ENCODE measurements at places on chromosomes 3 and 15. TPM values are rescaled to one million over a fixed set of nuclear protein-coding genes. Genes with fewer than 3 reads are reported as not detected.

DNA sequence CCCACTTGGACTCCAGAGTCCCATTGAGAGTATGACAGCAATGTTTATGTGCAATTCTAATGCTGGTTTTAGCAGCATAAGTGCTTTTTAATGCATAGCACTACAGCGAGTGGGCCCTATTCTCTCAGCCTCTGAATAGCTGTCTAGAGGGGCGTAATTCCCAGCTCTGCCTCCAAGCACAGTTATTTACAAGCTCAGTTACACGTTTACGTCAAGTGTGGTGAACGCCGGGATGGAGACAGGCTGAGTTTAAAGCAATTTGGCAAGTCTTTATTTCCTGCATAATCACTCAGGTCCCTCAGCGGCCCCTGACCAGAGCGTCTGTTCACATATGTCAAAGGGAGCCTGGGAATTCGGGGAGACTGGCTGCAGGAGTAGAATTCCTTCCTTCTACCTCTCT, 43.9 kb downstream of the SOX14 start:
- DNase-seq, result no peak

DNA sequence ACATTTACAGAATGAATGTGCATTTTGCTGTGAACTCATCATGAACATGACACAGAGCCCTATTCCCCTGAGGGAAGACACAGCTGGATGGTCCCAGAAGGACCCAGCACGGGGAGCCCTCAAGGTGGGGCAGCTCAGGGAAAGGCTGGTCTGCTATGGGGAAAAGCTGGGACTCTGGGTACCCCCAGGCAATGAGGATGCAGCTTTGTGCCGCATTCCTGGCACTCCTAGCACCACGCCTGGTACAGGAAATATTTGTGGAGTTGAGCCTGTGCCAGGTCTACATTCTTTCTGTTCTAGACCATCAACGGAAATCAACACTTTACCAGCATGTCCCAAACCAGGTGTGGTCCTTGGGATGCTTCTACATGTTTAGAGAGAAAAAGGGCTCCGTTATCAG, 74.0 kb downstream of the SRGAP3 start:
- DNase-seq, result peak; percentile 8

DNA sequence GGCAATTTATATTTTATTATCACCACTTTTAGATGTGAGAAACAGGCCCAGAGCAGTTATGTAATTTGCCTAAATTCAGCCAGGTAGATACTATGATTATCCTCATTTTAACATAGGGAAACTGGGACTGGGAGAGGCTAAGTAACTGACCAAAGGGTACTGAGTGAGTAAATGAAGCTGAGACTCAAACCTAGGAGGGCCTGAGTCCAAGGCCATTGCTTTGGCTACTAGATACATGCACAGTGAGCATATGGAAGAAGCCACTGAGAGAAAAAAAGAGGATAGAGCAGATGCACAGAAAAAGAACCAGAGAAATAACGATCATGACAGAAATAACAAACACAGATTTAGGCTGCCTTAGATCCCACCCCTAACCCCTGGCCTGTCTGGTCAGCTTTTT, 33.6 kb downstream of the USF3 start:
- DNase-seq, result no peak

GRCh38 chr3:178260887-178261565, 275.2 kb upstream of the KCNMB2 start:
- DNase-seq, result no peak

- DNase-seq, result peak; percentile 23
These were observed 2.6 kb downstream of the ATP8B4 start for GRCh38 chr15:50116477-50116876.

- DNase-seq, result no peak
These were observed 33.5 kb downstream of the NEDD4 start for GRCh38 chr15:55959744-55960447.

- DNase-seq, result no peak
These were observed 74.3 kb downstream of the DCUN1D1 start for GRCh38 chr3:182906036-182906435.

DNA sequence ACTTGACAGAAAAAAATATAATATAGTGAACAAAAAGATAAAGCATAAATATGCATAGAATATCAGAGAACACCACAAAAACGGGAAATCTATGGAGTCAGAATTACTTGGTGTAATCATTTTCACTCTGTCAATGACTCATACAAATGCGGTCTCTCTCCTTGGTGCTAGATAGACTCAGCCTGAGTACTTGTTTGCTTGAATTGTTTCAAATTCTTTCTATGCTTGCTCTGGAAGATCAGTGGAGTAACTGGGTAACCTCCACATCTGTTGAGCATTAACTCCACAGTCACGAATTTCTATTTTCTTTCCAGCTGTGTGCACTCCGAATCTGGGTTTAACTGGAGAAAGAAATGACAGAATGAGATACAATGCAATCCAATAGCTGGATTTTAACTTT, 760.4 kb downstream of the ZPLD1 start:
- DNase-seq, result no peak

GRCh38 chr15:99954361-99955180, 221.3 kb upstream of the LYSMD4 start:
- DNase-seq, result no peak

DNA sequence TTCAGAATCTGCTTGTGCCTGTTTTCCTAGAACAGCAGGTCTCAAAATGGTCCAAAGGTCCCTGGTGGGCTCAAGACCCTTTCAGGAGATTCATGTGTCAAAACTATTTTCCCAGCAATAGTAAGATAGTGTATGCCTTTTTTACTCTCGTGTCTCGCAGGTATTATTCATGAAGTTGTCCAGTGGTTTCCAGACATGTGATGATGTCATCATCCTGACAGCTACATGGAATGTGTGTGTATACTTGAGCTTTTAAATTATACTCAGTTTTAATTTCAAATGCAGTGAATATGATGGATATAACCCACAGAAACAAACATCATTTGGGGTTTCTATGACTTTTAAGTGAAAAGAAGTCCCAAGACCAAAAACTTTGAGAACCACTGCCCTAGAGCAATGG, 288.6 kb downstream of the NTRK3 start:
- DNase-seq, result no peak

GRCh38 chr3:40287248-40287647, 22.3 kb upstream of the EIF1B start:
- no peak for DNase-seq

DNA sequence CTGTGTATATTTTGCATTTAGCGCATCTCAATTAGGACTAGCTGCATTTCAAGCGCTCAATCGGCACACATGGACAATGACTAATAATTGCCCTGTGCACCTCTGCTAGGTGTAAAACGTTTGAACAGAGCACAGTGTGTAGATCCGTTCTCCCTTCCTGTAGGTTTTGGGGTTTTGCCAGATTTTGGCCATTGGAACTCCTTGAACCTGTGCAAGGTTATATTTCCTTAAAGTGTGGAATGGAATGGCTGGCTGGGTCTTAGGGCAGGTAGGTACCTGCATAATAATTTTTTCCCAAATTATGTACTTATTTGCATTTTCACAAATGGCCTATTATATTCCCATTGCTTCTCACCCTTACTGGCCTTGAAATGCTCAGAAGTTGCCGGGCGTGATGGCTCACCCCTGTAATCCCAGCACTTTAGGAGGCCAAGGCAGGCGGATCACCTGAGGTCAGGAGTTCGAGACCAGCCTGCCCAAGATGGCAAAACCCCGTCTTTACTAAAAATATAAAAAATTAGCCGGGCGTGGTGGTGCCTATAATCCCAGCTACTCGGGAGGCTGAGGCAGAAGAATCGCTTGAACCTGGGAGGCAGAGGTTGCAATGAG, 777 bp downstream of the RNU5B-1 start:
- DNase-seq, result no peak

GRCh38 chr3:123527046-123527445, 57.8 kb downstream of the HACD2 start:
- no peak for DNase-seq

DNA sequence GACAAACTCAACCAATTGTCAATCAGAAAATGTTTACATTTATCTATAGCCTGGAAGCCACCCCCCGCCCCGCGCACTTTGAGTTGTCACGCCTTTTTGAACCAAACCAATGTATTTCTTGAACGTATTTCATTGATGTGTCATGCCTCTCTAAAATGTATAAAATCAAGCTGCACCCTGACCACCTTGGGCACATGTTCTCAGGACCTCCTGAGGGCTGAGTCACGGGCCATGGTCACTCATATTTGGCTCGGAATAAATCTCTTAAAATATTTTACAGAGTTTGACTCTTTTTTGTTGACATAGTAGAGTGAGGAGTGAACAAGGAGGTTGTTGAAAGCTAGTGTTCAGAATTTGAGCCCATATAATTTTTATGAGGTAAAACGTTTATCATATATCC, 6.5 kb downstream of the MCTP2 start:
- DNase-seq, result no peak

GRCh38 chr3:173004681-173005080, 136.4 kb downstream of the SPATA16 start:
- no peak for DNase-seq

- no peak for DNase-seq
These were observed 36.0 kb downstream of the TIPARP start for GRCh38 chr3:156710429-156710828.

- DNase-seq, result no peak
These were observed 21.0 kb downstream of the TP53BP1 start for GRCh38 chr15:43471975-43472374.

DNA sequence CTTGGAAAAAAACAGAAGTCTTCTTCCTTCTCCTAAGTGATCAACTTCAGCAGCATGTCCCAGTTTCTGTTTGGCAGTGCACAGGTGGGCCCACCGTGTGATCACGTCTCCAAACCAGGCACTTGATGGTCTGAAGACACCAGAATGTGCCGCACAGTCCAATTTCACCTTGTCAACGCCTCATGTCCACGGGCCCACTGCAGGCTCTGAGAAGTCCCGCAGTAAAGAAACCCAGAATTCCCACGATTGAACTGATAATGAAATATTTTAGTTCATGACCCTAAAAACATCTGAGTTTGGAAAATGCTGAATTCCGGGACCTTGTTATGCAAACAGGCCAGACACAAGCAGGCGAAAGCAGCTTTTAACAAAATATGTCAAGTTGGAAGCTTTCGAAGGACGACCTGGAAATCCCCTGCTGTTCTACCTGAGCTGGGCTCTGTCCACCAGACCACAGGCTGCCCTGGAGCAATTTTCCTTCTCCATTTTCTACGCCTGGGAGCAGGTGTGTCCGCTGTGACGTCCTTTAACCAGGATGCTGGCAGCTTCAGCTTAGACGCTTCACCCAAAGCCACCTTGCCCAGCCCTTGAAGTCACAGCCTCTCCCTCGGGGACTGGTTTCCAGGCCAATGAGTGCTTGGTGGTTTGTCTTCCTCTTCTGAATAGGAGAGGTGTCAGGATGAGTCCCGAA, 167.8 kb upstream of the IQSEC1 start:
- DNase-seq, result no peak

DNA sequence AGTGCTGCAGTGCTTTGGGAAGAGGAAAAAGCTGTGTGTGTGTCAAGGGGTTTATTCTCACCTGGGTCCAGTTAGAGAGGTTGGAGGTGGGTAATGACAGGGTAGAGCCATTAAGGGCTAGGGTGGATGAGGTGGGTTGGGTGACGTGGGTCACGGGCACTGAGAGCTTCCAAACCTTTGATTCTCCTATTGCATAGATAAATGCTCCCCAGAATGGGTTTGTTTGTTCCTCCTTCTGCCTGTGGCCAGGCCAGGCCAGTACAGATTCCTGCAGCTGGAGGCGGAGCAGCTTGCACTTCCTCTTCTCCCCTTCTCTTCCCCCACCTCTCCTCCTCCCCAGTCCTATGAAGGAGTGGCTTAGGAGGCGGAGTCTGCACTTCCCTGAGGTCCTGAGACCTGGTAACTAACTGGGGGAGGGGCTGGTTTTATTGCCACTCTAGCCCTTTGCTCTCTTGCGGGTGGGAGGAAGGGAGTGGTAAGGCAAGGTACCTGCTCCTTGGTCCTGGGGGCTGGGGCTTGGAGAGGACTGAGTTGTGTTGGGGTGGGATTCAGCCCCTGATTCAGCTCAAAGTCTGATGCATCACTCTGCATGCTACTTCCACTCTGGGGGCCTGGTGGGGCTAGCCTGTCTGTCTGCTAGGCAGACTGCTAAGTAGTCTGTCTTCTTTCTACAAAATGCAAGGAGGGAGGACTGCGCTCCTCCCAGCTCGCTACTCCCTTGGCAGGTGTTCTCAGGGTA, 3.5 kb downstream of the SPINT1 start:
- peak; percentile 29 for DNase-seq

GRCh38 chr3:128794067-128794768, 68.2 kb downstream of the RAB7A start:
- DNase-seq, result peak; percentile 71

DNA sequence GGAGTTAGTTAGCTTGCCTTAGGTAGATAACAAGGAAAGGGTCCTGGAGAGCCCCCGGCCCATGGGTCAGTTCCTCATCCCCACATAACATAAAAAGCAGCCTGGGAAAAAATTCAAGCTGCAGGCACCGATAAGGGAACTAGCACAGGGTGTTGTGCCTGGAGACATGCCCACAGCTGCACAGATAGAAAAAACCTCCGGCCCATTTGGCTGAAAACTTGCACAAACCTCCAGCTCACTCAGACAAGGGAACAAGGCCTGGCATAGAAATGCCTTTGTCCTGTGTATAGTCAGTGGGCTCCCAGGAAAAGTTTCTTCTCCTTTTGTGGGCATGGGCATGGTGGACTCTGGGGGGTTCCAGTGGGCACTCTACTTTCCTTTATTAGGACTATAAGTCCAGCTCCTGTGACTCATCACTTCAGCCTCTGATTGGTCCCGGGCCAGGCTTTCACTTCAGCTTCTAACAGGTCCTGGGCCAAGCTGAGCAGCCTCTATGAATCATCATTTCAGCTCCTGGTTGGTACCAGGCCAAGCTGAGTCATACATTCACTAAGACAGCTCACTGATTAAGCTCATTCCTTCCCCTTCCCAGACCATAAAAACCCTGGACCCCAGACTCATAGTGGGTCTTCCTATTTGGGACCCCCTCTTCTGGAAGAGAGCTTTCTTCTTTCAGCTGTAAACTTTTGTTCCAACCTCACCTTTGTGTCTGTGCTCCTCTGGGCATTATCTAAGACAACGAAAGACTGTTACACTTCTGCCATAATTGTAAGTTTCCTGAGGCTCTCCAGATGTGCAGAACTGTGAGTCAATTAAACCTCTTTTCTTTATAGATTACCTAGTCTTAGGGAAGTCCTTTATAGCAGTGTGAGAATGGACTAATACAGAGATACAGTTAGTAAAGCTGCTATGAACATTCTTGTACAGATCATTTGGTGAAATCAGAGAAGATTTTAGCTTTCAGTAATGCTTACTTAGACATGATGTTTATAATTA, 348.0 kb upstream of the DPPA4 start:
- peak; percentile 20 for DNase-seq

NTRK3 gene
- under 0.01 TPM for total RNA-seq

CEP97 gene
- total RNA-seq, result 12.8 TPM

MESP1 gene
- 0.14 TPM for total RNA-seq

RLBP1 gene
- total RNA-seq, result not detected

DOCK3 gene
- total RNA-seq, result under 0.01 TPM

ELL3 gene
- 2.9 TPM for total RNA-seq

GATM gene
- 0.34 TPM for total RNA-seq

TMCO5A gene
- total RNA-seq, result not detected

ST3GAL6 gene
- 30.1 TPM for total RNA-seq

SEMA5B gene
- 0.05 TPM for total RNA-seq

SAMMSON gene
- not detected for total RNA-seq

IL5RA gene
- total RNA-seq, result not detected

DISP2 gene
- 0.17 TPM for total RNA-seq

CX3CR1 gene
- total RNA-seq, result not detected

ARID3B gene
- total RNA-seq, result 4.6 TPM

STARD5 gene
- 2.1 TPM for total RNA-seq

RASGRF1 gene
- 2.2 TPM for total RNA-seq

ZNF280D gene
- 37.9 TPM for total RNA-seq

ADGRG7 gene
- not detected for total RNA-seq

NAA80 gene
- 7.3 TPM for total RNA-seq
